ENCODE measurements at places on chromosomes 1 and 21.

DNA sequence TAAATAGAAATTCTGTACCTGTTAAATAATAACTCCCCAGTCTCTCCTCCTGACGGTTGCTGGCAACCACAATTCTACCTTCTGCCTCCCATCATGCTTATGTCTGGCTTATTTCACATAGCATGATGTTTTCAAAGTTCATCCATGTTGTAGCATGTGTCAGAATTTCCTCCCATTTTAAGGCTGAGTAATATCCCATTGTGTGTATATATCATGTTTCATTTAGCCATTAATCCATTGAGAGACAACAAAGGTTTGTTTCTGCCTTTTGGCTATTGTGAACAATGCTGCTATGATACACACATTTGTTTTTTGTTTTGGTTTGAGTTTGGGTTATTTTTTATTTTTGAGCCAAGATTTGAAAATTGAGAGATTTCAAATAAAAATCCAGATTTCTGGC, 72.0 kb downstream of the LBR start:
- no peak for DNase-seq

- DNase-seq = no peak
These were observed 121.2 kb upstream of the KCNJ6 start for GRCh38 chr21:38037416-38037815.

GRCh38 chr21:41333752-41334151, 17.2 kb downstream of the FAM3B start:
- no peak for DNase-seq

GRCh38 chr1:181023265-181024057, 791 bp upstream of the STX6 start:
- DNase-seq = no peak

DNA sequence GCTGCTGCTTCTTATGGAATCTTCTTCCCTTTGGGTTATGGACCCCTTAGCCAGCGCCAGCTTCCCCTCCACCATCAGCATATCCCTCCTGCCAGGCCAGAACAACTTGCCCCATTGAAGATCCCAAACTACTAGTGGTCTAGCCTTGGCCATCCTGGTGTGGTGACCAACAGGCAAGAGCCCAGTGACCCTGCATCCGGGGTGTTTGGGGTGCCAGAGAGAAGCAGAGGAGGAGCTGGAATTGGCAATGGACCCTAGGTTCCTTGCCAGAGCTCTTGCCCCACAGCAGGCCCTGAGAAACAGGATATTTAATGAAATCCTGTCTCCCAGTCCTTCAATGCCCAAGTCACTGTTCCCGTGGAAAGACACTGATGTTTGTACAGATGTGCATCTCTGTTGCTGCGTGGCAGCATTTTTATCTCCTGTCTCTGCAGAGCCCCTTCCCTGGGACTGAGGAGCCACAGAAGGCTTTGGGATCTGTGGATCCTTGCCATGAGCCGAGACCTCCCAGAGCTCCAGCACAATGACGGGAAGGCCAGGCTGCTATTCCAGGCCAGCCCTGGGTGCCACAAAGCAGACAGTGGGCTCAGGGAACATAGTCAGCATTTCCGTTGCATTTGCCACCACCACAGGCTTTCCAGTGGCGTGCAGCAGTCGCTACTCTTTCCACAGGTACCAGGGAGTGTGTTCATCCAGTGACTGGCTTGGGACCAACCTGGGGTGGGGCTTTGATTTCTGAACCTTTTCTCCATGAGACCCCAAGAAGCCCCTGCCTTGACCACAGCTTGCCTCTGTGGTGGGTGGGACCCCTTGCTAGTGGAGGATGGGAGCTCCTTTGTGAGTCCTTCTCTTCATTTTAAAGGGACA, 21.6 kb downstream of the NAV1 start:
- no peak for DNase-seq
